HuH-7.5 (cell line): ENCODE measurements at places on chromosomes 16 and 17.

DNA sequence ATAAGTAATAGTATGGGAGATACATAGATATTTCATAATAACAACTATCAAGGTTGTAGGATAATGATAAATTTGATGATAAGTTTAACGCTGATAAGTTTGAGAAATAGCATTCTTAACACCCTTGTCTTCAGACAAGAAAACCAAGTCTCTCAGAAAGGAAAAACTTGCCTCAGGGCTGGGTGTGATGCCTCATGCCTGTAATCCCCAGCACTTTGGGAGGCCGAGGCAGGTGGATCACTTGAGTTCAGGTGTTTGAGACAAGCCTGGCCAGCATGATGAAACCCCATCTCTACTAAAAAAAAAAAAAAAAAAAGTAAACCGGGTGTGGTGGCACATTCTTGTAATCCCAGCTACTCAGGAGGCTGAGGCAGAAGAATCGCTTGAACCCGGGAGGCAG is 90.7 kb downstream of the SHISA9 start:
- no peak for DNase-seq

GRCh38 chr17:65131946-65132345 is 5.2 kb upstream of the RGS9 start:
- DNase-seq, result no peak

GRCh38 chr17:13413001-13413400 is 188.7 kb downstream of the HS3ST3A1 start:
- DNase-seq, result no peak

DNA sequence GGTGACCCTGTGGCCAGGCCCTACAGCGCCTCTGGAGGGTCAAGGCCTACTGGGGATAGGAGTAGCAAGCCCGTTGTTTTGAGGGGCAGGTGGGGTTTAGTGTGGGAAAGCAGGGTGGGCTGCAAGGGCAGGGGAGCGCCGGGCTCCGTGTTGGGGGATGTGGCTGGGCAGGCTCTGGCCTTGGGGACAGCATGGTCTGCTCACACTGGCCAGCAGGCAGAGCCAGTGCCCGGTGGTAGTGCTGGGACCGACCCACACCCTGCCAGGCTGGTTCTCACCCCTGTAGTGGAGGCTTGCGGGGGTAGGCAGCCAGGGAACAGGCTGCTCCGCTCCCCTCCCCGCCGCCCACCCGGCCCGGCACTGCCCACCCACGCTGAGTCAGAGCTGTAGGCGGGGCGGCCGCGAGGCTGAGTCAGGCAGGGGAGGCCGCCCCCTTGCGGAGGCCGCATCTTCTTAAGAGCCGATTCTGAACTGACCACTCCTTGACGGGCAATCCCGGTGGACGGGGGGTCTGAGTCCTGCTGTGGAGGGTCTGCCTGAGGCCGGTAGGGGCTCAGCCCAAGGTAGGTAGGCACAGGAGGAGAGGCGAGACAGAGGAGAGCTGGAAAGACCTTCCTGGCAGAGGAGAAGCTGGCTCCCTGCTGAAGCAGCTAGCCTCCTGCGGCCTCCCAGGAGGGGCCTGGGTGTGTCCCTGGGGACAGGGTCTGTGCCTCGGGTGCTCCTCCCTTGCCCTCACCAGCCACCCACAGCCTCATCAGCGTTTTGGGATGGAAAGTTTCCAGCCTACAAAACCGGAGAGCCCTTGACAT is 62.4 kb downstream of the BAIAP2 start:
- peak; percentile 84 for DNase-seq

DNA sequence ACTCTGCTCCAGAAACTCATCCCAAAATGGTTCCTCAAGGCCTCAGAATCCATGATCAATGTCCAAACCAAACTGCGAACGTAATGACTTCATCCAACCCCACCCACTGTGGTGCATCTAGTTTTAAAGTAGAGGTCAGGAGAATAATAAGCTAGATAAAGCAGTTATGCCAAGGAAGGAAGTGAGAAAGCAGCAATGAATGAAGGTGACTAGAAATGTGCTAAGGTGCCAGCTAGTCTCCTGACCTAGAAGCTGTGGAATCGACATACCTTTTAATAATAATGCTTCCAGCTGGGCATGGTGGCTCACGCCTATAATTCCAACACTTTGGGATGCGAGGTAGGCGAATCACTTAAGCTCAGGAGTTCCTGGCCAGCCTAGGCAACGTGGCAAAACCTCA is 99.2 kb downstream of the SMG6 start:
- DNase-seq, result no peak
